ENCODE measurements at places on chromosomes 11 and 22.

DNA sequence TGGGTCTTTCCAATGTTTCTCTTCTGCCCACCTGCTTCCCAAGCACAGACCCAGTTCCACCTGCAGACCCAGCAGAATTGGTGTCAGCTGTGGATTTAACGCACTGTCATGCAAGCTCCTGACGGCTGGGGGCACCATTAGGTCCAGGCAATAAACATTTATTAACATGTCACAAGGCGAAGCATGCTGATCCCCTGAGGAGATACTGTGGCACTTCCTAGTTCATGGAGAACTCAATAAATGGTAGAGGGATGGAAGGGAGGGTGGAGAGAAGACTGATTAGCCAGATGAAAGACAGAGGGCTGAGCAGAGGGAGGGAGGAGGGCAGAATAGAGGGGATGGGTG, 68.3 kb upstream of the TSPAN18 start:
- DNase-seq, result no peak

GRCh38 chr22:47190957-47191670, 428.7 kb downstream of the TBC1D22A start:
- DNase-seq, result no peak

DNA sequence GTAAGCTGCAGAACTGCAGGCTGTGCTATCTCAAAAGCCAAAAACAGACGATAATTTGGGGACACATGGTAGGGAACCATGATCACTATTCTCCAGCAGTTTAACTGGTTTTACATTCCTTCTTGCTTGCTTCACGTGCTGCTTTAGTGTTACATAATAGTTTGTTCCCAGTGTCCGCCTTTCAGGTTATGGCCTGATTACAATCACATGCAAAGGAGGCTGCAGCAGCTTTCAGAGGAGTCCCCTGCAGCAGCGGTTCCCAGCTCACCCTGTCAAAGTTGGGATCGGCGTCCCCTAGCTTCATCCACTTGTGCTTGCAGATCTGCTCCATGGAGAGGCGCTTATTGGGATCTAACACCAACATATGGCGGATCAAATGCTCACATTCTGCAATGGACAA, 39.2 kb upstream of the APOA1 start:
- DNase-seq, result no peak

GRCh38 chr11:14065141-14065540, 102.6 kb downstream of the SPON1 start:
- no peak for DNase-seq

DNA sequence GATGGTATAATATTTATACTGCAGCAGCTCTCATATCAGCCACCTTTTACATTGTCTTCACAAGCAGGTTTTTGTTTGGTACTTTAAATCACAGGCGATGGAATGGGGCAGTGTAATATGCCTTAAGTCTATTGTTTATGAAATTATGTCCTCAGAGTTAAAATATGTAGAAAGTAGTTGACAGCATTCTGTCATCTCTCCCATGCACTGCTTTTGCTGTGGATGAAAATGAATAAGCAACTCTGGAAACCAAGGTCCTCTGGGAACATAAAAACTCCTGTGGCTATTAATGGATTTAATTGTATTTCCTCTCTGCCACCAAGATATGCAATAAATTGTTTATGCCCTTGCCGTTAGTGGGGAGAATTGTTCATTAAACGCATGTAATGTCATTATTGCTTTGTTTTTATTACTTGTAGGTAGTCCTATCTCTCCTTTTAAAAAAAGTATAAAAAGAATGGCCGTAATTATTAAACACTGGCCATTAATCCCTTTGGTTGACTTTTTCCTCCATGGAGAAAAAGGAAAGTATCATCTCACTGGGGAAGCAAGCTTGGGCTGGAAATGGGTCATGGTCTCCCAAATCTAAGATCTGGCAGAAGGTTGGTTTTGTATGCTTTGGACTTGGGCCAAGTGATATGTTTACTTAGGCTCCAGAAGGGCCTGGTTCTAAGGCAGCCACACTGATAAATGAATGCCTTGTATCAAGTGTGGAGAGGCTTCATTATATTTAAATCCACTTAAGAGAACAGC, 13.1 kb downstream of the PACS1 start:
- no peak for DNase-seq

GRCh38 chr11:130163346-130164220, 4.0 kb downstream of the ST14 start:
- DNase-seq, result no peak

DNA sequence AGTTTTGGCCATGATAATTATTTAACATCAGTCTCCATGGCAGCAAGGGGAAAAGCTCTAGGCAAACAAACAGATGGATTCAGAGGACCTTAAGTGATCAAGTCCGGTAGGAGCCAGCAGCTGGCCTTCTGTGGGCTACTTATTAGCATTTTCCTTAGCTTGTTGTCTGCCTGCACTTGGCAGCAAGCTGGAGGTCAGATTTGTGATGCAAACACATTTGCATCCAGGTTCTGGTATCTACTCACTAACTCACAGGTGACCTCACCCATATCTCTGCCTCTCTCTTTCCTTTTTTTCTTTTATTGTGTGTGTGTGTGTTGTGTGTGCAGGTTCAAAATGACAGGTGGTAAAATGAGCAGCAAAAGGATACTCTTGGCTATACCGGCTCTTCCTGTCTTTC, 32.3 kb downstream of the ARHGAP42 start:
- no peak for DNase-seq

- no peak for DNase-seq
These were observed 51.9 kb upstream of the PTPRJ start for GRCh38 chr11:47928426-47928825.

- DNase-seq, result no peak
These were observed 6.9 kb downstream of the TST start for GRCh38 chr22:37012262-37012904.

GRCh38 chr11:111938687-111939160, 1.6 kb downstream of the DIXDC1 start:
- DNase-seq, result peak; percentile 70

DNA sequence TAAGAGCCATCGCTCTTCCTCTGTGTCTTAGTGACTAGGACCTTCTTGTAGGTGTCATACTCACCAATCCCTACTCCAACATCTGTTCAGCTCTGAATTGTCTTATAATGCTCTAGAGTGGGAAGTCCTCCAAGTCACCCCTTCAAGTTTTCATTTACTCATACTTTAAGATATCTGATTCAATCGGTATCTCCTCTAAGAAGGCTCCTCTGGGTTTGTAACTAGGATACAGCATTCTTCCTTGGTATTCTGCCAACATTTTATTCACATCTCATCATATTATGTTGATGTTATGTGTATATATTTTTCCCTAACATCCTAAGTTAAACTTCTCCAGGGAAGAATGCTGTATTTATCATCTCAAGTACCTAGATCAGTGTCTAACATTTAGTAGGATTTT, 662.1 kb downstream of the NTM start:
- DNase-seq, result no peak

DNA sequence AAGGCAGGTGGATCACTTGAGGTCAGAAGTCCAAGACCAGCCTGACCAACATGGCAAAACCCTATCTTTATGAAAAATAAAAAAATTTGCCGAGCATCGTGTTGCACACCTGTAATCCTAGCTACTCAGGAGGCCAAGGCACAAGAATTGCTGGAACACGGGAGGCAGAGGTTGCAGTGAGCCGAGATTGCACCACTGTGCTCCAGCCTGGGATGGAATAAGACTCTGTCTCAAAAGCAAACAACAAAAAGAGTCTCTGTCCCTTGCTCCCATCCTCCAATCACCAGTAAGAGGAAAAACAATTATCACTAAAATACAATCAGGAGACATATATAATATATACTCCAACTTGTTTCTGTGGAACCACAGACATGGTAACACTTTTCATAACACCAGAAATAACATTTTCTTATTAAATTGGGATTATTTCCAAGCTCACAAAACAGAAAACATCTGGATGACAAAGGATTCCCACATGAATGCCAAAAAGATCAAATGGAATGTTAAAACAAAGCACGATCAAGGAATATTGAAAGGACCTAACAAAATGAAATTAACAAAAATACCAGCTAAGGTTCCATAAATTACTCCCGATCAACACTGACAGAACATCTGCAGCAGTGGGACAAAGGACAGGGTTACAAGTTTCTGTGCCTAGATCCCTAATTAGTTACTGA, 15.2 kb downstream of the FCHSD2 start:
- DNase-seq, result no peak

DNA sequence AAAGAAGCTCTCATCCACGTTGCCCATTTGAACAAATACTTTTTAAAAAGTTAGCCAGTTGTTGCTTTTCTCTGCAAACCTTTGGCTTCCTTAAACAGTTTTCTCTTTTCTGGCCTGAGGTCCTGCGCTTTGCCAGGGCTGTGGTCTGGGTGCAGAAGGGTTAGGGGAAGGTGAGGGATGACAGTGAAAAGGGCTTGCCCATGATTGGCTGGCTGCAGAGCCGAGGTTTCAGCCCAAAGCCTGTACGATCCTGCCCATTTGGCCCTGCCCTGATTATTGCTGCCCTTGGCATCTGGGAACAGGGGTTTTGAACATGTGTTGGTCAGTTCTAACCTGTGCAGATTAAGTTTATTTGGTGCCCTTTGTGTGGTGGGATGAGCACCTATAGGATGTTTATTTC, 1.5 kb downstream of the INCENP start:
- no peak for DNase-seq

DNA sequence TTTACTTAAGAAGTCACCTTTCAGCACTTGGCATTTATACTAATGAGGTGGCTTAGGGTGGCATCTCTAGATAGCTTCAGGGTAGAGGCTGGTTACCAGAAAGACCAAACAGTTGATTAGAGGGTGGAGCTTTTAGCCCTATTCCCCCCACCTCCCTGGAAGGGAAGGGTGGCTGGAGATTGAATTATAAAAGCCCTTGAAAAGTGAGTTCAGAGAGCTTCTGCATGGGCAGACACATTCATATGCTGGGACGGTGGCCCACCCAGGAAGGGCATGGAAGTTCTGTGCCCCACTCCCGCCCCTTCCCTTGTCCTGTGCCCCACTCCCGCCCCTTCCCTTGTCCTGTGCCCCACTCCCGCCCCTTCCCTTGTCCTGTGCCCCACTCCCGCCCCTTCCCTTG, 244.2 kb downstream of the DDX10 start:
- DNase-seq, result no peak

DNA sequence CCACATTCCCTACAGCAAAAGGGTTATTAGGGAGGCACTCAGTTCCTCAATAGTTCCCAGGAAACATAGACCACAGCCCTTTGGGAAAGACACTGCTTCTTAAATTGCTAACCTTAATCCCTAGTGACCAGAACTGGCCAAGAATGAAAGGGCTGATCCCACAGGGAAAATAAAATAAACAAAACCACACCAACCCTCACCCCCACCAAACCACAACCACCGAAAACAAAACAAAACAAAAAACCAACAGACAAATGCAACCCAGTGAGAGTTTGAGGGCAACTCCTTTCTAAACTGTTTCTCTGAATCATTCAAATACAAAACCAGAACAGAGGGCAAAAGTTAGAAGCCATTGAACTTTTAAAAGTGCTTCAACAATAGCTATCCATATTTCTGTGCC, 57.2 kb downstream of the NAV2 start:
- no peak for DNase-seq

DNA sequence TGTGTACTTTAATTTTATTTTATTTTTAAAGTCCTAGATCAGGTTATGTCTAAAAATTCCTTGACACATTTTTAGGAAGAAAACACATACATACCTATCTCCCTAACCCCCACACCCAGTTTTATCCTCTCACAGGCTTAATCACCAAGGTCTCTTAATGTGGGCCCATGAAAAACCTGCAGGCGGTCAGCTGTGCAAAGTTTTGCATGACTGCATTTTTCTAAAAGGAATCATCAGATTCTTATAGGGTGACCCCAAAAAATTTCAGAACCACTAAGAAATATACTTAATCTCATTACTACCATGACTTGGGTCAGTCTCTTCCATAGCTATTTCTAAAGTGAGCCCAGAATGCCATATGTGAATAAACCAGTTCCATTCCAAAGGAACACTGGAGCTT, 19.8 kb downstream of the SAA1 start:
- no peak for DNase-seq

DNA sequence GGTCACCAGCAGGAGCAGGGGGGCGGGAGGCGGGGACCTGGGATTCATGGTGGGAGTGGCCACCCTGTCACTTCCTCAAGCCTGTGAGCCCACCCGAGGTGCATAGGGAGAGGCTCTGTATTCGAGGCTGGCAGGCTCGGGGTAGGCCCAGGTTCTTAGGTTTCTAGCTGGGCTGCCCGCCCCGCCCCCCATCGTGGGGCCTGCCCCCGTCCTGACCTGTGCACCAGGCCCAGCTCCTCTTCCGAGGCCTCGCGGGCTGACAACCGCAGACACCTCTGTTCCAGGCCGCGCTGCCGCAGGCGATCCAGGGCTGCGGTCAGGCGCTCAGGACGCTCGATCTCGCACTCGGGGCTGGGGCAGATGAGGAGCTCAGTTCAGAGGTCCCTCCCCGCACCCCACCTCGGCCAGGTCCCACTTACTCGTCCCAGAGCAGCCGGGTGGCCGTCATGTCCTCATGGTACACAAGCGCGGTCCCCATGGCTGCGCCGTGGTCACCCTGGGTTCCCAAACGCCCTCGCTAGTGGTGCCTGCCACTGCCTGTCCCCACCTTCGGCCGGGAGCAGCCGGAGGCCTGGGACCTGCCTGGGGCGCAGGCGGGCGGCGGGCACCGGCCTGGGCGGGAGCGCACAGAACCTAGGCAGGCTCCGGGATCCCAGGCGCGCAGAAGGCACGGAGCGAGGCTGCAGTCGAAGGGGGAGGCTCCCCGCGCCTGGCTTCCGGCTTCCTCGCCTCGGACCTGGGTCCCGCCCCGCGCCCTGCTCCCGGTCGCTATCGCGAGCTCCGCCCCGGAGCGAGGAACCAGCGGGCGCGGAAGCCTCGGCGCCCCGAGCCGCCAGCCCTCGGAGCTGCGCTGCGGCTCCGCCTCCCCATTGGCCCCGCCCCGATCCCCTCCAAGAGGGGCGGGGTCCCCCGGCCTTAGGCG, at the start of gene HDAC10:
Gene HDAC10 (minus strand): TSS at position 711 of the 922 bp plus-strand sequence. CDS start 233 bp downstream, at position 478.
- DNase-seq, result no peak

DNA sequence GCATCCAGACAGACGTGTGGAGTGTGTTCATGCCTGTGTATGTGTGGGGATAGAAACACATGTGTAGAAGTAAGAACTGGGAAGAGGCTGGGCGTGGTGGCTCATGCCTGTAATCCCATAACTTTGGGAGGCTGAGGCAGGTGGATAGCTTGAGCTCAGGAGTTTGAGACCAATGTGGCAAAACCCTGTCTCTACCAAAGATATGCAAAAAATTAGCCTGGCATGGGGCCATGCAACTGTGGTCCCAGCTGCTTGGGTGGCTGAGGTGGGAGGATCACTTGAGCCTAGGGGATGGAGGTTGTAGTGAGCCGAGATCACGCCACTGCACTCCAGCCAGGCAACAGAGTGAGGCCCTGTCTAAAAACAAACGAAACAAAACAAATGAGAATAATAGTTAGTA, 1166.6 kb downstream of the TBC1D22A start:
- no peak for DNase-seq

GRCh38 chr22:44753189-44754042, 1.0 kb downstream of the ARHGAP8 start:
- no peak for DNase-seq

DNA sequence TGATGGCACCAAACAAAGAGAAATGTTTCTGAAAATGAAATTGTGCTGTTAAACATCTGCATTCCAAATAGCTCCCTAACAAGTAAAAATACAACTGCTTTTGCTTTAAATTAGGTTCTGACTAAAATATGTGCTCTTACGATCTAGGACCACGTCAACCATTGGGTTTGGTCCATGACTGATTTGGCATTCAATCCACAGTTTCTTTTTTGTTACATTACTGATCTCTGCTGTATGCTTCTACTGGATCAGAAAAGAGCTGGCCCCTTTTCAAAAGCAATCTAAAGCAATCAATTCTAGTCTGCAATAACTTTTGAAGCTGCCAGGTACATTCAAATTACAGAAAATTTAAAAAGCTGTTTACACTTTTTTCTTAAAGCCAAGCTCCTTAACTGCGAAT, 1047.1 kb upstream of the CCDC90B start:
- no peak for DNase-seq

- no peak for DNase-seq
These were observed 1515.6 kb downstream of the TBC1D22A start for GRCh38 chr22:48277868-48278581.
